Activated CD4-positive, alpha-beta T cell treated with anti-CD3 and anti-CD28 coated beads for 24 hours (primary cell): ENCODE measurements at places on chromosomes 13 and 19.

- DNase-seq: no peak
Observed at GRCh38 chr13:73079359-73079758, 20.6 kb downstream of the KLF5 start.

DNA sequence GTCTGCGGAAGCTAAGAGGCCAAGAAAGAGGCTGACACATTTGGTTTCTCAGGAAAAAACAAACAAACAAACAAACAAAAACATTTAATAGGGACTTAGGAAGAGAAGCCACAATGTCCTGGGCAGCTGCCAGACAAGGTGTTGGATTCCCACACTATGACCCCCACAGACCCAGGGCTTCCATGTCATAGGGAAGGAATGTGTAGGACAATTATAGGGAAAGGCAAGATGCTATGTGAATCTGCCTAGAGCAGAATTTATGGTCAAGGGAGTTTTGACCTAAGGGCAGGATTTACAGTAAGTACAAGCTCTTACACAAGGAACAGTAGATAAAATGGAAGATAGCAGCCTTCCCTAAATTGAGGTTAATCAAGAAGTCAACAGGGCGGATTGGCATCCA is 9.1 kb upstream of the CDADC1 start:
- no peak for DNase-seq

GRCh38 chr19:41746593-41747227 is 8.6 kb upstream of the CEACAM6 start:
- peak; percentile 23 for DNase-seq

- DNase-seq: no peak
Observed at GRCh38 chr13:84927442-84928169, 871.6 kb downstream of the SLITRK6 start.

DNA sequence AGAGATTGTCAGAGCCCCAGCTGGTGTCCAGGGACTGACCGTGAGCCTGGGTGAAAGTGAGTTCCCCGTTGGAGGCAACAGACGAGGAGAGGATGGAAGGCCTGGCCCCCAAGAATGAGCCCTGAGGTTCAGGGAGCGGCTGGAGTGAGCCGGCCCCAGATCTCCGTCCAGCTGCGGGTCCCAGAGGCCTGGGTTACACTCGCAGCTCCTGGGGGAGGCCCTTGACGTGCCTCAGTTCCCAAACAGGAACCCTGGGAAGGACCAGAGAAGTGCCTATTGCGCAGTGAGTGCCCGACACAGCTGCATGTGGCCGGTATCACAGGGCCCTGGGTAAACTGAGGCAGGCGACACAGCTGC is 1.1 kb upstream of the ELANE start:
- no peak for DNase-seq

DNA sequence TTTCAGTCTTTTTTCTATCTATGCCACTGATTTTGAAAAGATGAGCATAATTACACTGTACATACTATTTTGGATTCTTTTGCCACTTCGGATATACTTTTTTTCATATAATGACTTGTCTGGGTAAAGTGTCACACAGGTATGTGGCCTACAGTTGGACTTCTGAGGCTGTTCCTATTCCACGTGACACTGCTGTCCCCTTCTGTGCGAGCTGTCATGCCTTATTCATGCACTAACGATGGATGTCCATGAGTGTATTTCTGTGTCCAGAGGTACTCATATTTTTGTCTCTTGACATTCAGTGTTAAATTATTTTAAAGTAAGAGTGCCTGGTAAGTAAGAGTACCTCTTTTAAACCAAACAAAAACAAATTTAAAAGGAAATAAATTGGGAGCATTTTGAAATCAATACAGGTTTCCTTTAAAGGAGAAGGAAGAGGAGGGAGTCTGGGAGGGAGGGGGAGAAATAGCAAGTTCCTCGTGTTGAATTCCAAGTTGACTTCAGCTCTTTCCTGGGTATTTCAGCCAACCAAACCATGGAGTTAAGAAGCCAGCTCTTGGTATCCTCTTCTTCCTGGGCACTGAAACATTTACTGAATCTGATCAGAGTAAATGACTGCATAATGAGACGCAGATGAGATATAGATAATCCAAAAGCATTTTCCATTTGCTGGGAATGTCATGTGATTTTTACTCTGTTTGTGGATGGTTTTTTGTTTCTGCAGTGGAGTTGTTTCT is 61.3 kb downstream of the TNFRSF19 start:
- no peak for DNase-seq
